SK-N-DZ (cell line): ENCODE measurements at places on chromosomes 4 and X.
A peak's percentile ranks its signal among the peaks of the same experiment; 100 is the strongest.

GRCh38 chr4:14864365-14865030 lies 137.8 kb upstream of the CPEB2 start:
- DNase-seq: no peak

GRCh38 chrX:94961730-94962129 lies 1287.7 kb downstream of the FAM133A start:
- DNase-seq: no peak

GRCh38 chrX:119753639-119754257 lies 4.6 kb upstream of the SOWAHD start:
- no peak for DNase-seq

- no peak for DNase-seq
Observed at GRCh38 chrX:44303119-44303518, 40.4 kb downstream of the EFHC2 start.

DNA sequence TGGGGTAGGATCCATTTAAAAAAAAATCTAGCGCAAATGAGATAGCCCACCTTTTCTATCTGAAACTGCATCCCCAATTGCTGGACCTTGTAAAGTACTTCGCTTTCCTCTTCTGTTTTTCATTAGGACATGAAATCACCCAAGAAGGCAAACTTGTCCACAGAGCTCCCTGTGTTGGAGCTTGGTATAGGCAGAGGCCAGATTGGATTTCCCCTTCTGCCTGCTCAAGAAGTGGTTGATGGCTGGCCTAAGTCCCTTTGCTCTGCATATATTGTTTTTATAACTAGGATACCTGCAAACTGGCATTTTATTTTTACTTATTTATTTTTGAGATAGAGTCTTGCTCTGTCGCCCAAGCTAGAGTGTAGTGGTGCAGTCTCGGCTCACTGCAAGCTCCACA lies 28.4 kb downstream of the RNF4 start:
- no peak for DNase-seq

DNA sequence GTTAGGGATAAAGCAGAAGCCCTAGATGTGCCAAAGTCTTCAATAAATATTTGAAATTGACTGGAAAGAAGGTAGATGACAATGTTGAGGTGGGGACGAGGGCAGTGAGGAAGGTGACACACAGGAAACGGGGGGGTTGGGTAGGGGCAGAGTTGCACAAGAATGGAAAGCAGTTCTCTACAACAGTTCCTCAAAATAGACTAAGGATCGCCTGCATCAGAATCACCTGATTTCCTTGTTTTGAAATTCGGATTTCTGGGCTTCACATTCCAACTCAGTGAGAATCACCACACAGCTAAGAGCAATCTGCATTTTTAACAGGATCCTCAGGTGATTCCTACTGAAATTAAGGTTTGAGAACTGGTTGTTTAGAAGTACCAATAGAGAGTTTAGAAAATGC lies 70.6 kb downstream of the ARFIP1 start:
- DNase-seq: no peak

DNA sequence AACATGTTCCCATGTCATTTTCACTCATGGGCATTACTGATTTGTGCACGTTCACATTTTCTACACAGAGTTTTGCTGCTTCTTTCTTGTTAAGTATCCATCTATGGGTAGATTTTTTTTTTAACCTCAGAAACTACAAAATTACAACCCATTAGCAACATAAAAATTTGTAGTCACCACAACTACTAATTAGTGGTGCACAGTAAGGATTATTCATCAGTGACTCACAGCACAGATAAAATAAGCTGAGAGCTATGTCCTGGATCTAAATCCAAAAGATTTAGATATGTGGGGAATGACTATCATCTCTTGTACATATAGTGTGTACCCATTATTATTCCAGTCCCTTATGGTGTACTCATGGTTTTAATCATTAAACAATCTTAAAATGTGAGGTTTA lies 19.7 kb upstream of the AMELX start:
- DNase-seq: no peak

DNA sequence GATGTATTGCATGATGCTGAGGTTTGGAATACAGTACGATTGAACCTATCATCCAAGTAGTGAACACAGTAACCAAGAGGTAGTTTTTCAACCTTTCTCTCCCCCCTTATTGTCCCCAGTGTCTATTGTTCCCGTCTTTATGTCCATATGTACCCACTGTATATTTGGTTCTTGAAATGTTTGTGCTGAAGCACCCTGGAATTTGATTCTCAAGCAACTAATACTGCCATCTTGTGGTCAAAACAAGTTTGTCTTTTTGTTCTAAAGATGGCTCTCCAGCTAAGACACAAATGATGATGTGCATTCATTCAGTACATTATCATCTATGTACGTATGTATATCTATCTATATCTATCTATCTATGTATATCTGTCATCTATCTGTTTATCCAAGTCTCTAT lies 33.5 kb upstream of the DCX start:
- DNase-seq: peak; percentile 71
